ENCODE measurements at places on chromosomes 5 and 9.

GRCh38 chr5:172077664-172078425, 71.4 kb upstream of the FBXW11 start:
- DNase-seq, result no peak

DNA sequence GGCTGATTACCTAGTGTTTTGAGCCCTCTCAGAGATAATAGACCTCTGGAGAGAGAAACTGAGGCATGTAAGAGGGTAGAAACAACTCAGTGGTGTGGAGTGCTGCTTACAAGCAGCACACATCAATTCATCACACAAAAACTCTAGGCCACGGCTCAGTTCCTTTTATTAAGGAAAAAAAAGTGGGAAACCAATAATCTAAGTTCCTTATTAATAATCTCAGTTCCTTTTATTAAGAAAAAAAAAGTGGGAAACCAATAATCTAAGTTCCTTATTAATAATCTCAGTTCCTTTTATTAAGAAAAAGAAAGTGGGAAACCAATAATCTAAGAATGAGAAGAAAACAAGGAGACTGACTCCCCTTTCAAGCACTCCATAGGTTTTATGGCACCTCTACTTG, 28.0 kb downstream of the TXNDC8 start:
- no peak for DNase-seq

DNA sequence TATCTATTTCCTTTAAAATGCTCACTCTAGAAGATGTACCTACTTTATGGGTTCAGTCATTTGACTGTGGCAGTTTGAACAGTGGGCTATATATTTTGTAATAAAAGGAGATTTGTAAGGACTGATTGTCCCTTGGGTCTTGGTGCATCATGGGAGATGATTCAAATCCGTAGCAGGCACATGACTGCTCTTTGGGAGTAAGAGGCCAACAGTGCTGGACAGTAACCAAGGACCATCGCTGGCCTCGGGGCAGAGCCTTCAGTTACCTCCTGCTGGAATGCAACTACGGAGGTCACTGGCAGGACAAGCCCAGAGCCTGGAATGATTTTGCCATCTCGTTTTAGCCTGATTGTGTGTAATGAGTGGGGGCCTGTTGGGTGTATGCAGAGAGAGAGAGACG, 7.0 kb upstream of the MAMDC2 start:
- DNase-seq, result no peak

DNA sequence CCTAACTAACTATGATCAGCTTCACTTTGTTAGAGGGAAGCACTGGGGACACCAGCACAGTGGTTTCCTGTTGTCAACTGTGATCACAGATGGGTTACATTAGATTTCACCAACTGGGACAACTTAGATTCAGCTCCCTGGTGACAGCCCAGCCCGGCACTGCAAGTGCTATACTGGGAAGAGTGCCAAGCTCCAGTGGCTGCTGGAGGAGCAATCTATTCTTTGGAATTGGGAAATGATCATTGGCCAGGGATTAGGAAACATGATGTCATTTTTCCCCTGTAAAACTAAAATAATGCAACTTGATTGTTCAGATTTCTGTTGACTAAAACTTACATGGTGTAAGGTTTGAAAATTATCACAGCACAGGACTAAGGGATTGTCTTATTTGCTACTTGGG, 33.2 kb downstream of the PTGR1 start:
- DNase-seq, result peak; percentile 64

- no peak for DNase-seq
Observed at GRCh38 chr5:137782055-137782454, 27.9 kb upstream of the HNRNPA0 start.

DNA sequence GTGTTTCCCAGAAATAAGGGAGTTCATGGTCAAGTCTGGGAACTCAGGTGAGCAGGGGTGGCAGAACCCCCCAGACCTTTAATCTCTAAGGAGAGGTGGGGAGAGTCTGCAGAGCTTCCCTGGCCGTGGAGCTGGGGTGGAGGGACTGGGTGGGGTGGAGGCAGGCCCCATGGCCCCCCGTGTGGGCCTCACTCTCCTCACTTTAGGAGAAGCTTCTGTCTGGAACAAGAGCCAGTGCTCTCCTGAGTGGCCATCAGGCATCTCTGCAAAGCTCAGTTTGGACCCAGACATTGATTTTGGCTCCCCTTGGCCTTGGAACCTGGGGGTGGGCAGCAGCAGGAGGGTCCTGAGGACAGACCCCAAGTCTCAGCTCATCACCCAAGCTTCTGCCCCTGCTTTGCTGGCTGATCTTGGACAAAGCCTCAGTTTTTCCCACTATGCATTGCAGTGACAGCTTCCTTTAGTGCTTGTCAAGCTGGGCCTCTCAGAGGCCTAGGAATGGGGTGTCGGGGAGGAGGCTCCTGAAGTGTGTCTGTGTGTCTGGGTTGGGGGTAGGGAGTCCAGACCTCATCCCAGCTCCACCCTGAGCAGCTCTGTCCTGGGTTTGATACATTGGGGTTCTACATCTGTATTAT, 3.5 kb upstream of the GBGT1 start:
- DNase-seq, result no peak

GRCh38 chr5:61631438-61631941, 299.4 kb downstream of the ZSWIM6 start:
- peak; percentile 82 for DNase-seq

- no peak for DNase-seq
Observed at GRCh38 chr5:73314395-73315257, 134.0 kb downstream of the FOXD1 start.

- no peak for DNase-seq
Observed at GRCh38 chr9:81609782-81610739, 79.3 kb downstream of the TLE1 start.

DNA sequence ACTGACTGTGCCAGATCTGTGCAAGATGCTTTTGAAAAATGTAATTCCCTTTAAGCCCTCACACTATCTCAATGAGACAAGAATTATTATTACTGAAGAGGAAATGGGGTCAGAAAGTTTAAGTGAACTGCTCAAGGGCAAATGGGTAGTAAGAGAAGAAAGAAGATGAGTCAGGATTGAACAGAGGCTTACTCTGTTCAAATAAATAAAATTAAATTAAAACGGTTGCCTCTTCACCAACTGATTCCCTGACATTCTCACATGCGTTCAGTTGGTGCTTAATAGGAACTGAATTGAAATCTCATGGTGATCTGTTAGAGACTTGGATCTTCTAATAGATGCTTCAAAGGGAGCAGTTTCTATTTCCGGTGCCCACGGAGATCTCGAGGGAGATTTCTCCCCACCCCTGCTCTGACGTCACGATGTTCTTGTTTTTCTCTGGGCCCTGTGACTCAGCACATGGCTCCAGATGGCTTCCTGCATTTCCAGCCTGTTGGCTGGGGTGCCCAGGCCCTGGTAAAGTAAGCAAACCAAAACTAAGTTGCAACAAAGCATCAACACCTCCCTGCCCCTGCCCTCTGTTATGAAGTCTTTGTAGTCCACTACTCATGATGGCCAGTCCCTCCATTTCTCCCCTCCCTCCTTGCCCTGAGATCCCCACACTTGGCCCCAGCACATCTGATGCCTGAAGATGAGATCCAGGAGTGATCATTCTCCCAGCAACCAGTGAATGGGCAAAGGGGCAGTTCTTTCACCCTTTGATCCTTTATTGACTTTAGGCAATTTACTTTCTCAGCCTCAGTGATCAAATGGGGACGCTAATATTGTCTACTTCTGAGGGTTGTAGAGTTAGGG, 106.1 kb upstream of the CPEB4 start:
- peak; percentile 80 for DNase-seq

DNA sequence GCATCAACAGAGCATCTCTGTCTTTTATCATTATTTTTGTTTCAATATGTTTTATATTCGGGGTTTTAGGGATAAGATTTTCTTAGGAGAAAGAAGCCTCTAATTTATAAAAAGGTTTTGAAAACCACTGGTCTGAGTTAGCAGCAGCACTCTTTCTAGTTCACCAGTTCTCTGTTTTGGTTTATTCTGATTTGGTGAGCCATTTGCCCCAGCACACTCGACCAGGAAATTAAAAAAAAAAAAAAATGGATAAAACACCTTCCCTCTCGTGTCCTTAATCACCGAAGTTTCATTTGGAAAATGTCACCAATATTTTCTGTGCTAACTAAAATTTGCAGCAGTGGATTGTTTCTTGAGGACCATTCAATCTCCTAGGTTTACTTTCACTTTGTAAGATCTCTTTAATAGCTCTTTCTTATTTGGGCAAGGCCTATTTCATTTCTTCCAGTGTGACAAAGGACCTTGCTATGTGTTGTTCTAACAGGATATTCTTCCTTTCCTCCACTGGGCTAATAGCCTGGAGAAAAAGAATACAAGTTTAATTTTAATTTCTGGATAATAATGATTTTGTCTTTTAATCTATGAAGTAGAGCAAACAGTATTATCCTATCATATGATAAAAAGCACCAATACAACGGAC, 57.8 kb upstream of the ANXA1 start:
- DNase-seq, result no peak

- DNase-seq, result peak; percentile 76
Observed at GRCh38 chr5:76867827-76868693, 18.2 kb downstream of the S100Z start.

GRCh38 chr5:180439911-180440769, 54.0 kb upstream of the CNOT6 start:
- no peak for DNase-seq

GRCh38 chr9:121674952-121675351, 23.5 kb downstream of the DAB2IP start:
- DNase-seq, result no peak

- no peak for DNase-seq
Observed at GRCh38 chr9:95373069-95373681, 55.7 kb upstream of the FANCC start.

DNA sequence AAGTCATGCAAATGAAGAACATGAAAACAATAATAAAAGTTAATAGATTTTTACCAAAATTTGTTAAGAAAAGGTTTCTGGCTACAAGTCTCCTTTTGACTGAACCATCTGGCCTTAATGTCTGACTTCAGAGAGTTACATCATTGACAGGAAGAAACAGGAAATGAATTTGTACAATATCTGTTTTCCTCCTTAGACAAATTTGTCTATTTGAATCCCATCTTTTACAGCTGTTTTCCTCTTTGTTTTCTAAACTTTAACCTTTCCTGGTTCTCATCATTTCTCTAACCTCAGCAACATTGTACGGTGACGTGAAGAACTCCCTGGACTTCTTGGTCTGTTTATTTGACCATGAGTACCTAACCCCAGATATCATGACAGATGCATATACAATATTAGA, 567.5 kb upstream of the RIOK2 start:
- no peak for DNase-seq

GRCh38 chr5:31027721-31028120, 165.8 kb upstream of the CDH6 start:
- no peak for DNase-seq

GRCh38 chr5:106202035-106202434, 1468.7 kb downstream of the EFNA5 start:
- DNase-seq, result no peak

GRCh38 chr9:134158242-134158641, 6.1 kb downstream of the RNU6ATAC start:
- peak; percentile 57 for DNase-seq

DNA sequence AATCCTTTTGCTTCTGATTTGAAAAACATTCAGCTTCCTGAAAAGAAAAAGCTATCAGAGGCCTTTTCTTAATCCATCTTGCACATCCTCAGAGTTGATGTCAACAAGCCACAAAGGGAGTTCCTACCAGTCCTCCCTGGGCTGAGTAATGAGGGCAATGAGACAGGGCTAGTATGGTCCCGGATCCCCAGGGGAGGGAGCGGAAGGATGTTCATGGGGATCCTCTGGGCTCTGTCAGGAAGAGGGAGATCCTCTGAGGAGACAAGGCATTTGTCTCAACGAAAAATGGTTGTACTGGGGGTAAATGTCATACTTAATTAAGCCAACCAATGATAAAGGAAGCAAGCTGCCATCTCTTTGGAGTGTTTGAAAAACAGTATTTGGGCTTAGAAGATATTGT, 195.3 kb downstream of the DTWD2 start:
- DNase-seq, result no peak

- DNase-seq, result no peak
Observed at GRCh38 chr5:3899093-3899492, 303.5 kb downstream of the IRX1 start.

- DNase-seq, result no peak
Observed at GRCh38 chr9:76921165-76921564, 15.3 kb upstream of the PRUNE2 start.

GRCh38 chr9:36623280-36623679, 50.6 kb downstream of the MELK start:
- no peak for DNase-seq

- DNase-seq, result no peak
Observed at GRCh38 chr9:124478354-124478753, 28.1 kb downstream of the ADGRD2 start.

GRCh38 chr5:10592601-10593000, 28.7 kb downstream of the ANKRD33B start:
- no peak for DNase-seq

GRCh38 chr9:109477258-109478050, 20.7 kb downstream of the PTPN3 start:
- DNase-seq, result no peak

GRCh38 chr5:153959134-153959957, 79.4 kb downstream of the FAM114A2 start:
- no peak for DNase-seq

DNA sequence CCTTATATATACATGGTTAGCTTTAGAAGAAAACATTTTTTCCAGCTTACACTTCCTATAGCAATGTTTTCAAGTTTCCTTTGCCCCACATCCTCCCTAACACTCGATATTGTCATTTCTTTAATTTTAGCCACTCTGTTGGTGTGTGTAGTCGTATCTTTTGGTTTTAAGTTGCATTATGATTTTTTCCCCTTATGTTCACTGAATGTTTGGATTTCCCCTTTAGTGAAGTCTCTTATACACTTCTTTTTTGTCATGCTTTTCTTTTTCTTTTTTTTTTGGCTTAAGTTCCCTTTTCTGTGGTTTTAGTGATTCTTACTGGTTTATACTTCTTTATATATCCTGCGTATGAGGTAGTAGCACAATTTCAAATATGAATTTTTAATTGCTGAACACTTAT, 58.8 kb downstream of the KDM4C start:
- no peak for DNase-seq

- DNase-seq, result no peak
Observed at GRCh38 chr9:84893419-84894128, 224.0 kb downstream of the NTRK2 start.

GRCh38 chr5:102762562-102763227, 7.6 kb downstream of the PAM start:
- DNase-seq, result no peak

DNA sequence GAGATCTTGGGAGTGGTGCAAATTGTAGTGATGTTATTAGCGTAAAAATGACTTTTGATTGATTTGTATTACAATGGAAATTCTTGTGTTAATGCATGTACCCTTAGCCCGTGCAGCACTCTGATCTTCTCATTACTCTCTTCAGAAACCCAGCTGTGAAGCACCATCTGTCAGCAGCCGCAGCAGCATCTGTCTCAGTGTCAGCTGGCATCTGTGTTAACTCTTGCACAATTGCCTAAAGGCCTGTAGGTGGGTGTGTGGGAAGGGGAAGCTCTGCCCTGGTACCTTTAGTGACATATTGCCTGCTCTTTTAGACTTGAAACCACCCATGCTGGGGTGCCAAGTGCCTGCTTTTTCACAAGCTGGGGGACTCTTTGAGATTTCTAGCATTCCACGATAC, 101.3 kb downstream of the FBXL7 start:
- no peak for DNase-seq
